ENCODE measurements at places on chromosomes 3 and 15.

DNA sequence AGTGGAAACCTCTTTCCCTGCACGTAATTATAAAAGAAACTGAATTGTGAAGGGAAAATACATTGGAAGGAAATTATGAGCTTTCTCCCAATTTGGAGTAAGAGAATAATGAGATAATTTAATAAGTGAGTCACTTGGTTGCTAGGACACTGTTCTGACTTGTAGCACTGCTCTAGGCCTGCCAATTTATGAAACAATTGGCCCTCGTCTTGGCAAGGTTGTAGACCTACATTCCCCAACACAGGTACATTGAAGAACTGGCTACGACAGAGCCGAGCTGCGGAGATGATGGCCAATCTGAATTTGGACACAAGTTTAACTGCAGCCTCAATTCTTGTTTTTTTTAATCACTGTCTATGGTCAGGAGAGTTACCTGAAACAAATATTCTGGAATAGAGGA is 674.1 kb downstream of the MECOM start:
- no peak for DNase-seq

- DNase-seq, result no peak
Measured at GRCh38 chr15:60118146-60118545, 114.0 kb downstream of the FOXB1 start.

GRCh38 chr15:35208353-35208752 is 123.3 kb upstream of the NANOGP8 start:
- no peak for DNase-seq

DNA sequence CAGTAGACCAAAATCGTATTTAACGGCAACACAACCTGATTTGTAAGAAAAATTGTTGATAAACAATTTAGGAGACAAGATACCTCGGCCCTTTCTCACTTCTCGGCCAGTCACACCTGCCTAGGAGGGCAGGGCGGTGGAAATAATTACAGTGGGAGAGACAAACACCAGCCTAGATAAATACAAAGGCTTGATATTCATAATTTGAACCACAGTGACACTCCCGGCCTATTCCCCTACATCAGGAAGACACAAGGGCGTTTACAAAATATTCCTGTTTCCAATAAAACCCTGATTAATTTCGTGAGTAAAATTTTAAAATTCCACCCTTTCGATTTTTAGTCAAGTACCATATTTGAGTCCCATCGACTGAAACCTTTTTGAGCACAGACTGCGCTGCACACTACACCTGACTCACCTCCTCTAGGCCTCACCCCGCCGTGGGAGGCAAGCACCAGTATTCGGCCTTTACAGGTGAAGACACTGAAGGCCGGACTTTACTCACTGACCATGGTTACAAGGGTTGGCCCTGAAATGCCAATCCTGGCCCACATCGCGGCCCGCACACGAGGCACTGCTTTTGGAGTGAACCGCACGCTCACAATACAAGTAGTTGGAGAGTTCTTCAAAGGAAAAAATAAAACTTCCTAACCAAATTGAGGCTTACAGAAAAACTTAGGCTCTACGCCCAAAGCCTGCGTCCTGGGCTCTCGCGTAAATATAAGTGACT is 794 bp downstream of the ARPP19 start:
- DNase-seq, result peak; percentile 43

DNA sequence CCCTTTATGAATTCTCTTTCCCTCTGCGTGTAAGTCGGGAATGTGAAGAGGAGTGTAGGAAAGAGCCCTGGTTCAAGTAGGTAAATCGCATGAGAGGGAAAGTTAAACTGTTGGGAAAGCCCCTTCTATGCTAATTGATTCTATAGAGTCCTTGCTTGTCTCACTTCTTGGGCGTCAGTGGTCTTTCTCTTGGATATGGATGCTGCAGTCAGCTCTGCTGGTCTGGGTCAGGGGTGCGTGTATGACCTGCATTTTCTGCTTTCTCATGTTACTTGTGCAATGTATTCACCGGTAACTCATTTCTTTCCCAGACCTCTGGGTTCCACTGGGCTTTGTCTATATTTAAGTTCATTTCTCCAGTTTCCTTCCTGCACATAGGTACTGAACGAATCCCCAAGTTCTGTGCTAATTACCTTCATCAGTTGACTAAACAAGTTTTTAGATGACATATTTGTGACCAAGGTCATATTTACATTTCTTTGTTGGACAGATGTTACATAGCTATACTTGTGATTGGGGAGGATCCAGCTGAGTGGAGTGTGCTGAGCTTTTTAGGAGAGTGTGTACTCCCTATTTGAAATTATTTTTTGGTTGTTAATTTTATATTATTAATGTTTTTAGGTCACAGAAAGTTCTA is 1.4 kb downstream of the SETD5 start:
- no peak for DNase-seq

DNA sequence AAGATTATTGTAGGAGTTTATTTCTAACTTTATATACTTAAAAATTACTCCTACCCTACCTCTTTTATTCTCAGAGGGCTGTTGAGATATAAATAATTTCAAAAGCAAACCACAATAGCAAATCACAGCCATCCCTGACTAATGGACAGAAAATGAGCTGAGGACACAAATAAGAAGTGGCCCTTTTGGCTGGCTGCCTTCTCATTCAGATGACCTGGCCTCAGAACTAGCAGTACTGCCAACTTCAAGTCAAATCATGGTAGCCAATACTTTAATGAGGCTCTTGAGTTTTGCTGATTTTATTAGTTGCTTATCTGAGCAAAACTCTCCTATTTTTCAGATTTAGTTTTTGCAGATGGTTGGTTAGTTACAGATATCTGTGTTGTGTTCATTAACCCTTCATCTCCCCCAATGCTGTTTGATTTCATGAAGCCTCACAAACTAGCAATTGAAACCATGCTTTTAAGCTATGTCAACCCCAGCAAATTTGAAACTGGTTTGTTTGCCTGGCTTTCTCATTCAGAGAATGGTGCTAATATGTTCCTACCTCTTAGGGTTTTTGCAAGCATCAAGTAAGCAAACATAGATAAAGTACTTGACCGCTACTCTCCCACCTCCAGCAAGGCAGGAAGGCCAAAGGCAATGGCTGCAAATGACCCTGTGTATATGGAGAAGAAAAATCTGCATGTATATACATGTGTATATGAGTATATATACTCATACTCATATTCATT is 73.4 kb upstream of the HACD2 start:
- no peak for DNase-seq

- DNase-seq, result no peak
Measured at GRCh38 chr15:74417225-74417624, 16.5 kb downstream of the SEMA7A start.

- DNase-seq, result no peak
Measured at GRCh38 chr3:42749025-42749752, 23.9 kb downstream of the CCDC13 start.

DNA sequence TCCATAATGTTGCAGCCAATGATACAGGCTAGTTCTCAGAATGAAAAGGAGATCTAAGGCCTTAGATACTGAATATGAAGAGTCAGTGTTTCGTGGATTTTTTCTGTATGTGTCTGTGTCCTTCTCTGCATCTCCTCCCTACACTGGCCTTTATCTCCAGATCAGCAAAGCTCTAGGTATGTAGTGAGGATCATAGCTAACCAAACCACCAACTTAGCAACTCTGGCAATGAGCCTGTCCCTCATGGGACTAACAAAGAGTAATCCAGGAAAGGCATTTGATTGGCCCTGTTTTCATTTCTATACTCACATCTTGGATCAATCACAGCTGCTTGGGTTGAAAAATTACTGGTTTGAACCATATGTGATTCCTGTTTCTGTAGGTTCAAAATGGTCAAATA is 18.6 kb upstream of the CNTN3 start:
- DNase-seq, result no peak

- DNase-seq, result no peak
Measured at GRCh38 chr3:133840055-133840737, 34.6 kb downstream of the SRPRB start.

DNA sequence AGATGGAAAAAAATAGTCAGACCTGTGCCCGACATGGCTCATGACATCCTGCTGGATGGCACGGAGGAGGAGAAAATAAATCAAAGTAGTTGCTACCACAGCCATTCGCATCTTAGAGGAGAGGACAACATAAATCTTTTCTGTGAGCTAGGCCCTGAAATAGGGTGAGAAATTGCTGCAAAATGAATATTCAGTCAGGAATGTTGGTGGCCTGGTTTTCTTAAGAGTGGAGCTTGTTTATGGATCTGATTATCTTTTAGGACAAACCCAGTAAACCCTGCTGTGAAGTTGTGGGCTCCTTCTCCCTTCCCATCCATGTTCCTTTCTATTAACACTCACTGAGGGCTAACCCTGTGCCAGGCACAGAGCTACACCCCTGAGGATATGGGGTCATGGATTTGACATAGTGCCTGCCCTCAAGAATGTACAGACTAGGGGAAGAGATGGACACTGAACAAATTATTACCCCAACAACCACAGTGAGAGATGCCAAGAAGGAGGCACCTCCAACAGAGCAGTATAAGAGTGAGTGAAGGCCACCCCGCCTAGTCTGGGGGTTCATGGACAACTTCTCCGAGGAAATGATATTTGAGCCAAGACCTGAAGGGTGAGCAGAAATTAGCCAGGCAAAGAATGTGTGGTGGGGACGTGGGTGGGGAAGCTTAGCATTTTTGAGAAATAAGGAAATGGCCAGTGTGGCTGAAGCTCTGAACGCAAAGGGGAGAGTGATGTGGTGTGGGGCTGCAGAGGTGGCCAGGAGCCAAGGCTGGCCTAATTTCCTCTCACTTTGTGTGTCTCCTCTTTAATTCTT is 68.9 kb upstream of the ARL8B start:
- no peak for DNase-seq

GRCh38 chr3:153399636-153400035 is 237.6 kb downstream of the RAP2B start:
- DNase-seq, result no peak

- no peak for DNase-seq
Measured at GRCh38 chr15:28901987-28902745, 16.4 kb downstream of the APBA2 start.

- DNase-seq, result no peak
Measured at GRCh38 chr15:91872356-91873137, 19.0 kb downstream of the SLCO3A1 start.

DNA sequence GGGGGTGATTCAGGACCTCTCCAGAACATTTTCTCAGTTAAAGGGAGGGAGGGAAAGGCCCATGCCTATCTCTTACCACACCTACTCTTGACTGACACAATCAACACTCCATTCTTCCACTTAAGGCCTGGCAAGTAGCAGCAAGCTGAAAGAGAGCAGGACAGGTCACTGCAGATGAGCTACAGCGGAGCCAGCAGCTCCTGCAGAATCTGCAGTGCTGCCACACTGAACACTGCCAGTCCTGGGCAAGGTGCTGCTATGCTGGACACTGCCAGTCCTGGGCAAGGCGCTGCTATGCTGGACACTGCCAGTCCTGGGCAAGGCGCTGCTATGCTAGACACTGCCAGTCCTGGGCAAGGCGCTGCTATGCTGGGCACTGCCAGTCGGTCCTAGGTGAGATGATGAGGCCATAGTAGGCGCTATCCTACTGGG is 143.7 kb downstream of the MYLK start:
- no peak for DNase-seq

- no peak for DNase-seq
Measured at GRCh38 chr3:89000886-89001285, 106.5 kb upstream of the EPHA3 start.

DNA sequence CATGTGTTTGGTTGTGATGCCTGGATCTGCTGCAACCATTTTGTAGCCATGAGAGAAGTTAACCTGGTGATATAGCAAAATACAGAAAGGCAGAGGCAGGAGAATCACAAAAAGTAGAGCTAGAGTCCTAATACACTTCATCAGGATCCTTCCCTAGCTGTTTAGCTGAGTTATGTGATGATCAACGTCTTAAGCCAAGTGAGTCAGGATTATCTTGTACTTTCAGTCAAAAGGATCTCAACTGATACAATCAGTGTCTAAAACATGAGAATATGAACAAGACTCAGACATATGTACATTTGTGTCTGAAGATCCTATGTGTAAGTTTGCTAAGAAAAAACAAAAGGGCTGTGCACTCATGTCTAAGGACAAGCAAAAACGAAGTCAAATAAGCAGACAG is 236.9 kb downstream of the NTRK3 start:
- no peak for DNase-seq

GRCh38 chr3:158420654-158421396 is 150.2 kb upstream of the MLF1 start:
- DNase-seq, result no peak

DNA sequence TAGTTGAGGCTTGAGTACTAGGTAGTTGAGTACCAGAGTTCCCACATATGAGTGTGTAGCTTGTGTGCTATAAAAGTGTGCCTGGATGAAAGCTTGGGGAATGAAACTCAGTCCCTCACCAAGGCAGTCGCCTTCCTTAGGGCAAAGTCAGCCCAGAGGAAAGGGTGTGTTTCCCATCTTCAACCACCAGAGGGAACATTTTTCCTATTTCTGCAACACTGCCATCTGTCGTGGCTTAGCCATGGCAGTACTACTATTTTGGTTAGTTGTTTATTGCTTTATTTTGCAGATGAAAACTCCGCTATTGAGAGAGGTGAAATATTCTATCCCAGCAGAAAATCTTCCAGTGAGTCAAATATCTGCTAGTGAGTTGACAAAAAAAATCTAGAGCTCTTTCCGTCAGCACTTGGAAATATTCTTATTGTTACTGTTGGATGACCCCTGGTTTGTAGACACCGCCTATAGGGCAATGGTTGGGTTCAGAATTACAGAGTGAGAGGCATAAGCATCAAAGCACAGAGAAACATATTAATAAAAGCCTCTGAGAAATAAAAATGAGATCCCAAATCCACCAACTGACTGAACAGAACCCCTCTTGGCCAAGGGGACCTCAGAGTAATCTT is 239.9 kb downstream of the CPNE4 start:
- peak; percentile 77 for DNase-seq

DNA sequence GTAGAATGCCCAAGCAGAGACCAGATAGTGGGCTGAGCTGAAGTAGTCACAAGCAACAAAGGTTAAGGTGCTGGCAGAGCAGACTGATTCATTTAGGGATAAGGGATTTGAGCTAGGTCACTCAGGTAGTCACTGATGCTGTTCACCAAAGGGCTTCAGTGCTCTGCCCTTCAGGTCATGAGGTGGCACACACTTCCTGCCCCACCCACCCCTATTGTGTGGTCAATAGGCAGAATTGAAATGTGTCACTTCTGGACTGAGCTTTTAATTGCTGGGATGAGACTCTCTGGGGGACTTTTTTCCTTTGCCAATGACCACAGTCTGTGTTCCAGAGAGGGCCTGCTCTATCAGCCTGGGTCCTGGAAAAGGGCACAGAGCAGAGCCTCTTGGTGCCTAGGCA is 2.9 kb upstream of the DIS3L start:
- no peak for DNase-seq

GRCh38 chr3:143155756-143156155 is 36.2 kb downstream of the CHST2 start:
- DNase-seq, result no peak

GRCh38 chr3:129276385-129276784 is 2.3 kb upstream of the HMCES start:
- no peak for DNase-seq

- no peak for DNase-seq
Measured at GRCh38 chr3:164723396-164723795, 354.9 kb downstream of the SI start.

GRCh38 chr15:38540510-38540909 is 24.1 kb downstream of the RASGRP1 start:
- no peak for DNase-seq

Data from Calu3 (cell line).